Activated T-cell treated with anti-CD3 and anti-CD28 coated beads for 1 hour (primary cell): ENCODE measurements at places on chromosomes 3 and 15.

DNA sequence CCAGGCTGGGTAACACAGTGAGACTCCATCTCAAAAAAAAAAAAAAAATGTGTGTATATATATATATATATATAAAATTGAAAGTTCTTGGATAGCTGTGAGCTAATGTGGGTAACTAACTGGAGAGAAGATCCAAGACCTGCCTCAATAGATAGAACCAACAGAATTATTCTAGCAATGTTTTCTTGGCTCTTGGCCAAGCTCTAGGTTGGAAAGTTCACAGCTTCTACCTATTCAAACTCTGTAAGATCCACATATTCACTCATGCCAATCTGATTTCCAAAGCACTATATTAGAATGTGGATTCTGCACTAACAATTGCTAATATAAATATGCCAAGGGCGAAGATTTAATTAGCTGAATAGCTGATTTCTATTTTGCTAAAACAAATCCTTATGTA, 29.8 kb upstream of the CMTM6 start:
- no peak for DNase-seq

GRCh38 chr15:69723404-69724096, 270.9 kb downstream of the RPLP1 start:
- no peak for DNase-seq

DNA sequence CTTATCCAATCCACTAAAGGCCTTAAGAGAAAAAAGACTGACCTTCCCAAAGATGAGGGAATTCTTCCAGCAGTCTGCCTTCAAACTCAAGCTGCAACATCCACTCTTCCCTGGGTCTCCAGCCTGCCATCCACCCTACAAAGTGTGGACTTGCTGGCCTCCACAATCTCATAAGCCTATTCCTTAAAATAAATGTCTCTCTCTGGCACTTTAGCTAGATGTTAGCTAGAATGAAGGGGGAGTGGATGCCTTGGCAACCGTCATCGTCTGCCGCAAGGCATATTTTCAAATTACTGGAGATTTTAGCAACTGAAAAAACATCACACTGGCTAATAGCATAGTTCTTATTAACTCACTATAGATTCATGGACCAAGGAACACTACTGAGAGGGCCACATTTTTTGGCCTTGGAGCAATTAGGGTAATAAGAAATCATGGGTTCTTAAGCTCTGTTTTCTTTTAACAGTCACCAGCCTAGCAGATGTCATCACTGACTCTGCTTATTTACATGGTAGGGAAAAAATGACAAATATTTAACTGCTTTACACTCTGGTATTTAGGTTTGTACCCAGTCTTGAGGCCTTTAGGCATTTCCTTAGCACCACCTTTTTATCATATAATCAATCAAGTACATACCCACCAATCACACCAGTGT, 245.3 kb downstream of the MYRIP start:
- no peak for DNase-seq

DNA sequence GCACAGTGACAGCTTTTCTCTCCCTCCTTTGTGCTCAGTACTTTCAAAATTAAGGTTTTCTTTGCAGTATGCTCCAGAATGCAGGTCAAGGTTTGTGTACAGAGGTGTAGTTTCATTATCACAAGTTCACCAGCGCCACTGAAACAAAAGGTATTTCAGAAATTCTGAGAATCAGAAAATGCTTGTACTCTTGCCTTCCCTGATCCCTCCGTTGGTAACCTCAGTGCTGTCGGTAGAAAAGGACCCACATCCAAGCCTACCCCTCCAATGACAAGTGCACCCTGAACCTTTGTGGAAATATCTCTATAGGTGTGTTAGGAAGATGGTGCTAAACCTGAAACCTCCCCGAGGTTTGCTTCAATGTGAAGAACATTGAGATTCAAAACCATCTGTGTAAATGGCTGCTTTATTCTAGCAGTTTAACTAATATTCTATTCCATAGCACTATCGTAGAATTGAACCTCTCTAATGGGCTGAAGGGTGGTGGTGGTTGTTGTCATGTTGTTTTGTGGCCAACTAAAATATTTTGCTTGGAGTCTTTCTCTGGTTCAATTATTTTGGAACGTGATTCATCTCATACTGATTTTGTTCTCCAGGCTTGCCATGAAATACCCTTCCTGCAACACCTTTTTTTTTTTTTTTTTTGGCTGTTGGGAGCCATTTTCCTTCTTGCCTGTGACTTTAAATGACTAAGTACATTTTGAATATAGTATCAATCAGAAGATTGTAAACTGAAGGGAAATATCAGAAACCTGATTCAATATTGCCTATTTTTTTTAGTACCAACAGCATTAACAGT, 20.7 kb downstream of the ZBTB38 start:
- no peak for DNase-seq

GRCh38 chr3:20043396-20043795, 3.1 kb downstream of the KAT2B start:
- peak; percentile 33 for DNase-seq

DNA sequence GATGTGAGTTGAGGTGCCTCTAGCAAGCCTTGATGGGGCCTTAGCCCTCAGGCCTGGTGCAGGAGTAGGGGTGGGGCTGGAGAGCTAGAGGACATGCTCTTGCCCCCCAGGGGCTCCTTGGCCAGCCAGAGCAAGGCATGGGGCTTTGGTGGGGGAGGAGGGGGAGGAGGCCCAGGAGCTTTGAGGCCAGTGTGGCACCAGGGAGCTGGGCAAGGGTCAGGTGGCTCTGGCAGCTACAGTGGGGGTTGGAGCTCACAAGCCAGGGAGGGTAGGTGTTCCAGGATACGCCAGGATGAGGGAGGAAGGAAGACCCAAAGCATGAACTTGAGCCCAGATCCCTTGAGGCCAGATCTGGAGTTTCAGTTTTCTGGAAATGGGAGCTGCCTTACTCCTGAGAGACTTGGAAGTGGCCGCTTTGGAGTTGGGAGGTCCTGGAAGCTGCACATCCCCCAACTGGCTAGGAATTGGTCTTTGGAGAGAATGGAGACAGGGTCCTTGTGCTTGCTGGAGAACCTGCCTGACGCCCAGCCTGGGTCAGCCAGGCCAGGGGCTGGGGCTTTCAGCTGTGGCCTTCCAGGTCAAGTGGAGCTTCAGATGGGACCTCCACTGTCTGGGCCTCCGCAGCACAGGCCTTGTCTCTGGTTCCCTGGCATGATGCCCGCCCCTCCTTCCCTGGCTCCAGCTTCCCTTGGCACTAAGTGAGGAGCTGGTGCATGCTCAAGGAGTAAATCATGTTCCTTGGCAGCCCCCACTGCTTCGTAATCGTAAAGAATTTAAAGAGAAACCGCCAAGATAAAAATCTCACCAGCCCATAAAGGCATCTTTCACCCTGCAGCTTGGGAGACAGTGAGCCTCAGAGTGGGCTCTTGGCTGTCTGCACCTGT, 8.7 kb downstream of the SEMA3F start:
- DNase-seq, result no peak

DNA sequence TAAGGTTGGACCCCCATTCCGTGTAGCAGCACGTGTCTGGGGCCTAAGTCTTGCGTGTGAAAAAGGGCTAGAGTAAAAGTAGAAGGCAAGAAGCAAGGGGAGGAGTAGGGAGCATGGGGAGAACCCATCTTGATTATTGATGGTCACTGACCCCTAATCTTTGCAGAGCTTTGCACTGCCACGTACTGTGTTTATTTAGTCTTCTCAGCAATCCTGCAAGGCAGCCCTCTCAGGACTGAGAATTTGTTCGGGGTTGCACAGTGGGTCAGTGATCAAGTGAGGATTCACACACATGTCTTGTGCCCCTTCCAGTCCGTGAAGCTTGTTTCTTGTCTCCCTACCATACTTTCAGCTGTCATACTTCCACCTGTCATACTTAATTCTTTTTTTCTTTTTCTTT, 7.2 kb downstream of the SEMA4B start:
- no peak for DNase-seq

DNA sequence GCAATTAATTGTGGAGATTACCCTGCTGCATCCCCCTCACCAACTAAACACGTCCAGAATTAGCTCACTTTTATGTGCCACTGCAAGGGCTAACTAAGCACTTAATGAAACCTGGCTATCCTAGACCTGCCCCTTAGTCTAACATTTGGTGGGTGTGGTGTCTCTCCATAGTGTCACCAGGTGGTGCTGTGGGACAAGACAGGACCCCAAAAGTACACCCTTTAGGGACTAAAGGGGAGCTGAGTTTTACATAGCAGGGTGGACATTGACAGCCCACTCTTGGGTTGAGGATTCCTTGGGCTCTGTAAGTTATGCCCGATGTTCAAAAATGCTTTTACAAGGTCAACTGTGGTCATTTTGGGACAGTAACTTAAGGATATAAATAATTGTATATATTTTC, 5.7 kb downstream of the DUT start:
- no peak for DNase-seq

DNA sequence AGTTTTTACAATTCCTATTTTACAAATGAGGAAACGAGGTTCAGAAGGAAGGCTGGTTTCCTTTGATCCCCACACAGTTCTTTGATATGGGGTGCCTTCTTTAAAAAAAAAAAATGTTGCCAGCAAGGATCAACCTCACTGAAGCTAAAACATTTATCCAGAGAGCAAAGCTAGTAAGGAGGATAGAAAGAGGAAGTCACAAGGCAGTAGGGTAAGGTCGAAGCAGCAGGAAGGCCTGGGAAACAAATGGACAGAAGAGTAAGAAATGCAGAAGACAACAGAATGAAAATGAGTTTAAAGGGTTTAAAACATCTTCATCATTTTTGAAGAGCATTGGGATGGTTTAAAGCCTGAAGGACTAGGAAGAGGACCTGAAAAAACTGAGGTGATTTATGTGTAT, 30.6 kb upstream of the CP start:
- no peak for DNase-seq

DNA sequence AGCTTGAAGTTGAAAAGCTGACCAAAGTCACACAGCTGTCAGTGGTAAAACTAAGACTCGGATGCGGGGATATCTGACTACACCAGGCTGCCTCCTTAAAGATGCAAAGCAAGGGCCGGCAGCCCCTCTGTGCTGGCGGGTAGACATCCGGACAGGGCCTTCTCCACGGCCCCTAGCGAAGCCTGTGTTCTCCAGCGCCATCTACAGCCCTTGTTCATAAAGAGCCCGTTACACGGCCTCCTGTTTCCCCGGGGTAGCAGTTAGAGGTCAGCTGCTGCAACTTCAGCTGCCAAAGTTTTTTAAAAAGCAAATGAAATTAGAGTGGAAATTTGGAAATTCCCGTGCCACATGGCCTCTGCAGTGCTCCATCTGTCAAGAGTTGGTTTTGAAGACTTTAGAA, 383.0 kb downstream of the TBL1XR1 start:
- no peak for DNase-seq

DNA sequence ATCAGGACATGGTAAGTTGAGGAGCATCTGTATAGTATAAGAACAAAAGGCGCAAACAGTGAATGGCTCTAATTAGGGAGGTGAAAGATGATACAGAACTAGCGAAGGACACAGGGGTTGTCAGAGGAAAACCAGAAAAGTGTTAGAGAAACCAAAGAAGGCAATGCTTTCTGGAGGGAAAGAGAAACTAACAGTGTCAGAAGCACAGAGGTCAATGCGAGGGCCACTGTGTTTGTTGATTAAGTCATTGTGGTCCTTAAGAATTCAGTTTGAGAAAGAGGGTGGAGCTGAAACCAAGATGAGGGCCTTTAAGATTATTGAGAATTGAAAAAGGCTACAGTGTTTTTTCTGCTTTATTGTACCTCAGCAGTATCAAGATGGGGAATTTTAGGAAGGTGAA, 28.8 kb downstream of the ATG7 start:
- no peak for DNase-seq

- no peak for DNase-seq
These were observed 63.2 kb downstream of the IQGAP1 start for GRCh38 chr15:90451053-90451850.

- DNase-seq, result no peak
These were observed 237.7 kb upstream of the AZI2 start for GRCh38 chr3:28586325-28586724.
